Left ventricle myocardium inferior (tissue), 1 donor: ENCODE measurements at places on chromosomes 4 and X.

GRCh38 chr4:170247596-170247995 is 157.8 kb upstream of the AADAT start:
- no peak for DNase-seq

GRCh38 chr4:3269105-3269927 is 20.4 kb downstream of the MSANTD1 start:
- DNase-seq, result peak; percentile 9

DNA sequence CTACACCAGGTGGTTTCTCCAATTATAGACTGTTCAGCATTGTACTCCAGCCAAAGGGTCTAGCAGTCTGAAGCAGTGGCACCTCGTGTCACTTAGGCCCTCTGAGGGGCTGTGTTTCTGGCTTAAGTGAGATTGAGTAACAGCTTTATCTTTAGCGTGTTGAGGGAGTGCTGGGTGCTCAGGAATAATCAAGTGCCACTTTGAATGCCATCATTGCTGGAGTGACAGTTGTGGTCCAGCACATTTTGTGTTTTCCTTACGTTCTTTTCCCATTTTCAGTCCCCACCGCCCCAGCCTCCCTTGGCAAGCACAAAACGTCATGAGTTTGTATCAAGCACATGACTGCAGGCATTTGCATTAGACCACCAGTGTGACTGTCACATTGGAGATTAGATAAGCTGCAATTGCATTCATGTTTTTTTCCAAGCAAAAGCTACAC is 58.7 kb downstream of the FNIP2 start:
- no peak for DNase-seq

GRCh38 chr4:47155919-47156318 is 124.6 kb downstream of the GABRB1 start:
- DNase-seq, result no peak

GRCh38 chr4:7648544-7649395 is 214.0 kb upstream of the PSAPL1 start:
- DNase-seq, result no peak

- DNase-seq, result no peak
Measured at GRCh38 chr4:53003959-53004358, 141.8 kb downstream of the RASL11B start.

DNA sequence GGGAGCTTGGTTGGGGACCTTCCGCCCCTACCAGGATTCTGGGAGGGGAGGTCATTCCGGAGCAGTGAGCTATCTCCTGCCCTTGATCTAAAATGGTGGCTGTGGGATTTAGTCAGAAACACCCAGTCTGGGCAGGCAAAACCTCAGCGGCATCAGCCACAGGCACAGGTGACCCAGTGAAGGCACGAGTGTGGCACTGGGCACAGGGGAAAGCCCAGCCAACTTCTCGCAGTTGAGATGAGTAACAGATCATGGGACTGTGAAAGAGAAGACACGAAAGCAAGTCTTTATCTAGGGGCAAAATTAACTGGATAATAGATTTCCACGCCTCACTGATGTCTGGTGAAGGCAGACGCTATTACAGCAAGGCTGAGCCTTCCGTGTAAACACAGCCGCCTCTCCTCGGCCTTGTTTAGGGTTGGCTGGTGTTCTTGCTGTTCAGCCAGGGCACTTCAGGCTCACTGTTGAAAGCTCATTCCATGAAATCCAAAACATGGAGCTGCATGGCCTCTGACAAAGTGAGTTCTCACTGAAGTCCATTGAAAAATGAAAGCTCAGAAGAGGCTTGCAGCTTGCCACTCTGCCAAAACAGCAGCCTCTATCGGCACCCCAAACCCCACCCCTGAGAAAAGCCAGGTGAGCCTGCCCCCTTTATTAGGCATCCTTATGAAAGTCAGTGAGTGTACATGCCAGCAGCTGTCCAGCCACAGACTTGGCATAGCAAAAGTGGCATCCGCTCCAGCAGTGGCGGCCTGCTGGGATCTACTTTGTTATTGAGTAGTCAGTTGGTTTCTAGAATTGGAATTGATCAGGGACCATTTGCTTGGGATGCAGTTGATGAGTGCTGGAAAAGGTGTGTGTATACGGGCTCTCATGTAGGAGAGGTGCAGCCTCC is 102.3 kb upstream of the MTM1 start:
- DNase-seq, result no peak

- DNase-seq, result no peak
Measured at GRCh38 chr4:84710548-84710947, 127.6 kb downstream of the CDS1 start.

GRCh38 chrX:153306527-153307115 is 14.9 kb downstream of the PNMA6F start:
- no peak for DNase-seq

GRCh38 chr4:88028946-88029345 is 21.5 kb downstream of the PKD2 start:
- no peak for DNase-seq

- DNase-seq, result no peak
Measured at GRCh38 chr4:75118739-75119138, 185.8 kb downstream of the PARM1 start.

- no peak for DNase-seq
Measured at GRCh38 chr4:26326791-26327190, 6.0 kb downstream of the RBPJ start.
